ENCODE measurements at places on chromosomes 2 and 18.

DNA sequence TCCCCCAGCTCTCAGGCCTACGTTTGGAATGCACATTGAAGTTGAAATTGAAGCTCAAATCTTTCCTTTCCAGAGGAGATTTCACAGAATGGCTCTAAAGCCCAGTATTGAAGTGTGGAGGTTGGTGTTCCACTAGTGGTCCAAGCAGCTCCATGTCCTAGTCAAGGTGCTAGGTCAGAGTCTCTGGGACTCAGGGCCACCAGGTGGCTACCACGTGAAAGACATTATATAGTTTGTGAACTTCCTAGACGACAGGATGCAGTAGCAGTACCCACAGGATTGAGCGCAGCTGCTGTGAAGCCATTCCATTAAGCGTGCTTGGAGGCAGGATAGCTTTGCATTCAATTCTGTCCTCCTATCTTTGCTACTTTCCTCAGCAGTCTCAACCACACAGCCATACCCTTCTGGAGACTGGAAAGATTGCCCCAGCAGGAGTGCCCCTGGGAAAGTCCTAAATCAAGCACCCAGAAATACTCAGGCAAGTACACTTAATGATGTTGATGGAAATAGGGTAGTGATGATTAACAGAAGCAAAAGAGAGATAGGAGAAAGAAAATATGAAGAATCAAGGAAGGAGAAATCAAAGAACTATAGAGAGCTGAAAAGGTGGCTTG lies 4.7 kb upstream of the TGFA start:
- no peak for DNase-seq

- no peak for DNase-seq
Measured at GRCh38 chr2:95043300-95044093, 18.0 kb downstream of the MAL start.

DNA sequence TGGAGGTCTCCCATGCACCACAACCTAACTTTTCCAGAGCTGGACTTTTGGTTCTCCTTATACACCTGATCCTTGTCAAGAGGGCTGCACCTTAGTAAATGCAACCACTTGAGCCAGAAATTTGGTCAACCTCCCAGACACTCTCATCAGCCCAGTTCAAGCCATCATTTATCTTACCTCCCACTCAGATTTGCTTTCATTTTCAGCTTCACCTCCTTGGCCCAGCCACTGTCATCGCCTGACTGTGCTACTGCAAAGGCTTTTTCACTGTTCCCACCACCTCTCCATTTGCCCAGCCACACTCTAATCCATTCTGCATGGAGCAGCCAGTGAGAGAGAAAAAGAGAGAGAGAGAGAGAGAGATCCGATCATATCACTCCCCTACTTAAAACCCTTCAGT lies 112.4 kb upstream of the DDX18 start:
- DNase-seq = no peak

DNA sequence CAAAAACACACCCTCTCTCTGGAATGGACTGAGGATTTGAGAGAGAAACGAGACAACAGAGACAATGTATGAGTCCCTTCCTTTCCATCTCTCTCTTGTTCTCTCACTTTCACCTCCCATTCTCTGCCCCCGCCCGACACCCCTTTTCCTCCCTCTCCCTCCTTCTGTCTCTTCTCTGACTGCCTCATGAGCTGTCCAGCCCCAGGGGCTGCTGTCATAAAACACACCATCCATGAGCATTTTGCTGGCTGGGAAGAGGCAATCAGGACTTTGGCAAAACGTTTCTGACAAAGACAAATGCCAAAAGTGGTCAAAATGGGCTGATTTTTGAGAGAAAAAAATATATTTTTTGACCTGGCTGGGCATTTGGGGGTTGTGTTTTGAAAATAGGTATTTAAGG lies 377.2 kb downstream of the EN1 start:
- DNase-seq = no peak

GRCh38 chr2:132618734-132619133 lies 51.3 kb downstream of the LYPD1 start:
- no peak for DNase-seq

DNA sequence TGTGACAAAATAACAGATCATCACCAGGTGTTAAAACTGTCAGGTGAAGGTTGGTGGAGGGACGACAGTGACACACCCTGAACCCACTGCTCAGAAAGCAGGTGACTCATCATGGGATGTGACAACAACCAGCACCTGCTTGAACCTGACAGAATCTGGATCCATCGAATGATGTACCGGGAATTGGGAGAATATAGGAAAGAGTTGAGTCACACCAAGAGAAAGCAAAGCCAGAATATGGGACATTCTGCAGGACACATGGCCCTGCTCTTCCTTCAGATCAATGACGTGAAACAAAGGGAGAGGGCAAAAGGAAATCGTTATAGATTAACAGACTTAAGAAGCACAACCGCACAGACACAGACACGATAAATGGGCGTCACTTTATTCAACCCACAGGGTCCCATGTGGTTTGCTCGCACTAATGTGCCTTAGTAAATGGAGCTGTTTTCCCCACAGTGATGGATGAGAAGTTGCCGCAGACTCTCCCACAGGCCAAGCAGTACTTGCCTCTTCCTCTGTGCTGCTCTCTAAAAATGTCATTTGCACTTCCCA lies 100.1 kb downstream of the CRACDL start:
- DNase-seq = peak; percentile 35

GRCh38 chr2:219426534-219427136 lies 8.0 kb upstream of the SPEG start:
- no peak for DNase-seq

GRCh38 chr2:122112216-122113005 lies 357.0 kb downstream of the TSN start:
- no peak for DNase-seq

DNA sequence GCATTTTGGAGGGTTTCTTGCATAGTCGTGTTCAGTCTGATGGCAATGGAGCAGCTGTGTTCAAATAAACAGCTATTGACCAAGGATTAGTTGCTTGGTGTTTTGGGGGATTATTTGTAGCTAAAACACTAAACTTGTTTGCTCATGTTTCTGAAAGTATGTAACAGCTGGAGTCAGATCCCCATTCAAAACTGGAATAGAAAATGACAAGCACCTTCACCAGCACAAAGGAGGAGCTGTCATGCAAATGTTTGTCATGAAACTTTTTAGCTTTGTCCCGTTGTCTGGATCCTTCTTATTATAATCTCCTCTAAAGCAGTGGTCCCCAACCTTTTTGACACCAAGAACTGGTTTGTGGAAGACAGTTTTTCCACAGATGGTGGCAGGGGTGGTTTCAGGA lies 96.9 kb upstream of the ZNF236 start:
- no peak for DNase-seq

DNA sequence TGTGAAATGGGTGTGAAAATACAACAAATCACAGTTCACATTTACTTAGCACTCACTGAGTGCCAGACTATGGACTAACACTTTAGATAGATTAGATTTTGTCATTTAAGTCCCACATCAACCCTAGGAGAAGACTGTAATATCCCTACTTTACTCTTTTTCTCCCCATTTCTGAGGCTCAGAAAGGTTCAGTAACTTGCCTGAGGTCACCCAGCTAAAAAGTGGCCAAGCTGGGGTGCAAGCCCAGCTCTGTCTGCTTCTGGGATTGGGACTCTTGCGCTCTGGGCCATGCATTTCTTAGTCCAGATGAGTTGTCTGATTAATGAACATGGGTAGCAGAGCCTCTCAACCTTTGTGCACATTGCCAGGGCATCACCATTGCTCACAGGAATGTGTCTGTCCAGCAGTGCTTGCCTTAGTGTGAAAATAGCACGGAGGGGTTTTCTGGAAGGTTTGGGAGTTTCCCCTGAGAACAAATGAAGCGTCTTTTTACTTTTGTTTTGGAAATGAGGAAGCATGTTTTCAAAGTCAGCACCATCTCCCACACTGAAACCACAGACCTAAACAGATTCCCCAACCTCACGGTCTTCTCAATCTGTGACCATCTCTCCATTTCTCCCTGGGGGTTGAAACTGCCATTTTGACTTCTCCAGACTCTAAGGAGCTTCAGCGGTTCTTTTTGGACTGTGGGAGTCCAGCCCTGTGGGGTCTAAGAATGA lies 31.9 kb downstream of the NRP2 start:
- DNase-seq = no peak

DNA sequence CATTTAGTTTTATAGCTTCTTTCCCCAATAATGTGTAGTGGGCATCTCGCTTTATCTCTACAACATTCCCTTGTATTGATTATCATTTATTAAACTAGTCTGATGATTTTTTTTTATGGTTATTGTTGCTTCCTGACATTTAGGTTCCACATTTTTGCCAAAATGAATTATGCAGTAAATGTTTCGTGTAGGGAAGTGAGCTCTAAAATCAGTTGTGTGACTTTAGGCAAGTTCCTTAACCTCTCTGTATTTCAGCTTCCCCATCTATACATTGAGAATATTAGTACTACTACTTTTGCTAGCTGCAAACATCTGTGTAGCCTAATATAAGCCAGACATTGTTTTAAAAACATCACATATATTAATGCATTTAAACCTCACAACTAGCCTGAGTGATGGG lies 22.9 kb downstream of the SOCS6 start:
- DNase-seq = no peak

GRCh38 chr2:73301636-73302035 lies 8.3 kb upstream of the EGR4 start:
- no peak for DNase-seq

DNA sequence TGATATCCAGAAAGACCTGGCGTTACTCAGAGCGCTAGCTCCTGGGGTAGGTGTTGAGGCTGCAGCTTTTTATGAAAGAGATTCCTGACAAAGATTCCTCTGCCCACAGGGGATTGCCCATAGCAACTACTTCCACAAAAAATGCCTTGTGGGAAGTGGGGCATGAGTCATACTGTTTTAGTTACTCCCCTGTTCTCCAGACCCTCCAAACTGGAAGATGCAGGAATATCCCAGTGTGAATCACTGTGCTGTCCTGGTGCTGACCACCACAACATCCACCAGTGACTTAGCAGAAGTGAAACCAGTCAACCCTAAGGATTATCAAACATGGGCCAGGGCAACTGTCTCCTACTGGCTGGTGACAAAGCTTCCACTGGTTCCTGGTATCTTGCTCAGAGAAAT lies 61.8 kb downstream of the CDH2 start:
- DNase-seq = no peak

GRCh38 chr2:182973441-182974352 lies 64.6 kb downstream of the NCKAP1 start:
- DNase-seq = no peak

- DNase-seq = no peak
Measured at GRCh38 chr2:117656546-117656945, 157.9 kb upstream of the DDX18 start.

DNA sequence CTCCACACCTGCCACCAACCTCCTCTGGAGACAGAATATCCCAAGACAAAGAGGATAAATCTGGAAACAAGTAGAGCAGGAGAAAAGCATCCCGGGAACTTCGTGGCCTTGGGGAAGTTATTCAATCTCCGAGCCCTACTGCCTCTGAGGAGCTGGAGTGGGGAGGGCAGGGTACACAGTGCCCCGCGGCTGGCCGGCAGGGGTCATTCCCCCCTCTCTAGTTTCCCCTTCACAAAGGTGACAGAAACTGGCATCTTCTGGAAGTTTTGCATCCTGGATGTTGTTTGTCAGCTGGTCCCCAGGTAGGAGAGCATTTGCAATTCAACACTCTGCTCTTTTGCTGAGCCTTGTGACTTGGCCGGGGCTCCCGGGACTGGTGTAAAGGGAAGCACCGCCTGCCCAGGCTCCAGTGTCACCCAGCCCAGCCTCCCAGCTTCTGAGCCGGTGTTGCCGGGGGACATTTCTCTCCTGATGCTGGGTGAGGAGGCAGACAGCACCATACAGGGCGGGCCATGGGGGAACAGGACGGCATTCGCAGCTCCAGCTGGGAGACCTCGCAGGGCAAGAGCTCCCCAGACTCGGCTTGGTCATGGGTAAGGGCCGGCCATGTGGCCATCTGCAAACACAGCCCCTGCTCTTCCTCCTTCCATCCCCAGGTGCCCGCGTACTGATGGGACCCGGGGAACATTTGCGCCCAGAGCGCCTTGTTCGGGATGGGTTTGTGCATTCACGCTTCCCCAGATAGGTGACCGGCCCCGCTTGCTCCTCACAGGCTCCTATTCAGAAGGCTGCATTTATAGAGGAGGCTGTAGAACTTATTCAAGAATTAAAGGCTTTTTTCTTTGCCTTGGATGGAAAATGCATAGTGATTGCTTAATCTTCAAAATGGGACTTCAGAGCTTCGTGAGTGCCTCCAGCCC lies 7.4 kb upstream of the NTSR2 start:
- no peak for DNase-seq

DNA sequence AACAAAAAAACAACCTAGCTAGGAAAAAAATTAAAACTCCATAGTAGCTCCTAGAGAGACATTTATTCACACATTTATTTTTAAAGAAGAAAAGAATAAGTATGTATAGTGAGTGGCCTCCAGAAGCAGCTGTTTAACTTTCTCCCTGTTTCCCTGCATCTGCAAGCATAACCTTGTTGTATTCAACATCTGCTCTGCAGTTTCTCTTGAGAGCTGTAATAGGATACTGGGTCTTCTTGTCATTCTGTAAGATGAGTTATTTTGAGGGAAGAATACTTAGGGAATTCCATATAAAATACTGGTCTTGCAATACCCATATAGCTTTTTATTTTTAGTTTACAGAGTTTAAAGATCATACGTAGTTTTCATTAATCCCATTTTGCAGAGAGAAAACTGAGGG lies 246.6 kb downstream of the LRRTM1 start:
- no peak for DNase-seq

GRCh38 chr2:208285853-208286252 lies 19.8 kb downstream of the PIKFYVE start:
- no peak for DNase-seq

DNA sequence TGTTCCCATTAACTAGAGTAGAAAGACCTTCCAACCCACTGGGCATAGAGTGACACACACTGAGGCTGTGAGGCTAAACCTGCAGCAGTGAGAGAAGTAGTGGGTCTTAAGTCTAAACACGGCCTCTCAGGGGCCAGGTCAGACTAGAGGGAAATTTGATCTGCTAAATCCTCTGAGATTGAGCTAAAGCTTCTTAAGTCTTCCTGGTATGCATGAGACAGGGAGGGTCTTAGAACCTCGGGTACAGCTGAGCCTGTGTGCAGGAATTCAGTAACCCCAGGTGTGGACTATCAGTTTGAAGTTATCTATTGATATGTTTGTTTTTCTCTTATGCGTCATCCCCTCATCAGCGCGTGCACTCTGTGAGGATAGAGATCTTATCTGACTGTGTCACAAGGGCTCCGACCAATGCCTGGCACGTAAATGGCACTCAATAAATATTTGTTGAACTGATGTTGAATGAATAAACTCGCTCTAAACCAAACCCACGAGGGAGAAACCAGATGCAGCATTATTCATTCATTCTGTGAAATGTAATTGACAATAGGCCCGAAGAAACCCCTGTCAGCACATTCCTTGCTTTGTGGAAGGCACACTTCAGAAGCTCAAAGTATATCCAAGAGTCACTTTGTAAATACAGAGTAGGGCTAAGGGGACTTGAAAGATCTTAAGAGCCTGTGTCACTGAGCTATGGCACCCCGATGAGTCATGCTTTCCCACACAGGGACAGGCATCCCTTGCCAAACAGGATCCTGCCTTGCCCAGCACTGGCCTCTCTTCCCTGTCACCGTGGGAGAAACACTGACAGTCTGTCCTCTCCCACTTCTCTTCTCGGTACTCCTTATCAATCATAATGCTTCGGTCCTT lies 21.7 kb upstream of the RAB10 start:
- no peak for DNase-seq

All from activated T-cell treated with anti-CD3 and anti-CD28 coated beads, Interleukin-2, amount 50 U/mL, for 4 hours (primary cell).